ENCODE measurements at places on chromosomes 6 and 20.

- no peak for DNase-seq
Measured at GRCh38 chr20:46179862-46180261, 61.7 kb downstream of the CD40 start.

GRCh38 chr6:3077430-3077829, 9.1 kb downstream of the RIPK1 start:
- no peak for DNase-seq

- no peak for DNase-seq
Measured at GRCh38 chr20:3183896-3184612, 10.7 kb upstream of the LZTS3 start.

- DNase-seq, result no peak
Measured at GRCh38 chr20:36261389-36262105, 25.3 kb downstream of the AAR2 start.

DNA sequence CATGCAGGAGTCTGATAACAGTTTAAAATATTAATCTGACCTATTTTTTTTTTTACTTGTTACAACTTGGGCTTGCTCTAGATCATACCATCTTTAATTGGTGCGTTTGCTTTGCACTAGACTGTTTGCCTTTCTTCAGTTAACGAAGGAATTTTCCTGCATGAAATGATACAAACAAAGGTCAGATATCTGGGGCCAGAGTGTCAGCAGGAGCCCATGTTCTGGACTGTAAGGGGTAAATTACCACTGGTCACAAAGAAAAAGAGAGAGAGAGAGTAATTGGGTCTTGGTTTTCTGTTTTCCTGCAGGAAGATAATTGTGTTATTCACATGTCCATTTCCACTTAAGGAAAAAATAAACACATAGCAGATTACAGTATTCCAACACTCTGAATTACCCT, 399.4 kb upstream of the MARCKS start:
- DNase-seq, result no peak

- DNase-seq, result no peak
Measured at GRCh38 chr20:38032585-38033329, 499 bp downstream of the TTI1 start.

- DNase-seq, result no peak
Measured at GRCh38 chr20:38258545-38259215, 1.9 kb downstream of the KIAA1755 start.

DNA sequence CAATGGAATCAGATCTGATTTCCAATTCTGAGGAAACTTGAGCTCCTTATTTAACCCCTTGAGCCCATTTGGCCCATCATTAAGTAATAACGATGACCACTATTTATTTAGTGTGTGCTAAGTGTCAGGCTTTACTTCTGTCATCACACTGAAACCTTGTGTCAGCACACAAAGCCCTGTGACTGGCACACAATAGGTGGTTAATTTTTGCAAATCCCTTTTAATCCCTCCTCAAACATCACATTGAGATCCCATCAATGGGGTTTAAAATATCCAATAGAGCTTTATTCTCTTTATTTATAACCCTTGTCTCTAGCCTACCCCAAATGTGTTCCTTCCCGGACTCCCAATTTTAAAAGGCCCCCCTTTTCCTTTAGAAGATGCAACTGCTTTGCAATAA, 656.8 kb upstream of the CHD6 start:
- DNase-seq, result no peak

DNA sequence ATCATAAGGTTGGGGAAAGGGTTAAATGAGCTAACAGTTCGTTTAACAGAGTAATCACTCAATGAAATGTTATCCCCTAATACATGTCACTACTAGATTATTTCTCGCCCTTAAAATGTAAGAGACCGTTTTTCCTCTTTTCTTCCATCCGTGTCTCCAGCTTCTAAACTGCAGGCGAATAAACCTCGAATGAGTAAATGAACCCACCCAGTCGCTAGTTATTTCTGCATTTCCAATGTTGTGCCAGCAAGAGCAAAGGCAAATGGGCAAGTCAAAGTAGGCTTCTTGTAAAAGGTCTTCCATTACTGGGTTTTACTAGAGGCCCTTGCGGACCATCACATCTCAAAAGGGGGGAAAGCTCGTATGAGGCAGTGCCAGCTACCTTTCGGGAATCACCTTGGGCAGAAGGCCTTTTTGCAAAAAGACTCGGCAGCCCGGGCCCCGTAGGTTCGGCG, 400 bp upstream of the SMAP1 start:
- no peak for DNase-seq

- DNase-seq, result no peak
Measured at GRCh38 chr6:108914235-108915022, 66.2 kb downstream of the ARMC2 start.

GRCh38 chr6:167285077-167285770, 5.9 kb upstream of the UNC93A start:
- DNase-seq, result no peak

DNA sequence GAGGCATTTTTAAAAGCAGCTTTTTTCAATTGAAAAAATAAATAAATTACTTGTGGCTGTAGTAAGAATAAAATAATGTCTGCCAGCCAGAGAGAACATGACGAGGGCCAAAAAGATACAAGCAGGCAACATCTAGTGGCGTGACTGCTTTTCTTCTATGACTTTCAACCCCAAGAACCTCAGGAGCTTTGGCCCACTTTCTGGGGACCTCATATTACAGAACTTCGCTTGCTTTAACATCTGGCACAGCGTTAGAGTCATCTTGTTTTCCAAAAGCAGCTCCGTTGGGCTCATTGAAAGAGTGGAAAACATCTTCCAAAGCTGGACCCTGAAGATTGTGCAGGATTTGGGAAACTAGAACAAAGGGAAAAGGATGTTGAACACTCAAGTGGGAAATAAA, 67.0 kb downstream of the ARMC2 start:
- DNase-seq, result no peak

DNA sequence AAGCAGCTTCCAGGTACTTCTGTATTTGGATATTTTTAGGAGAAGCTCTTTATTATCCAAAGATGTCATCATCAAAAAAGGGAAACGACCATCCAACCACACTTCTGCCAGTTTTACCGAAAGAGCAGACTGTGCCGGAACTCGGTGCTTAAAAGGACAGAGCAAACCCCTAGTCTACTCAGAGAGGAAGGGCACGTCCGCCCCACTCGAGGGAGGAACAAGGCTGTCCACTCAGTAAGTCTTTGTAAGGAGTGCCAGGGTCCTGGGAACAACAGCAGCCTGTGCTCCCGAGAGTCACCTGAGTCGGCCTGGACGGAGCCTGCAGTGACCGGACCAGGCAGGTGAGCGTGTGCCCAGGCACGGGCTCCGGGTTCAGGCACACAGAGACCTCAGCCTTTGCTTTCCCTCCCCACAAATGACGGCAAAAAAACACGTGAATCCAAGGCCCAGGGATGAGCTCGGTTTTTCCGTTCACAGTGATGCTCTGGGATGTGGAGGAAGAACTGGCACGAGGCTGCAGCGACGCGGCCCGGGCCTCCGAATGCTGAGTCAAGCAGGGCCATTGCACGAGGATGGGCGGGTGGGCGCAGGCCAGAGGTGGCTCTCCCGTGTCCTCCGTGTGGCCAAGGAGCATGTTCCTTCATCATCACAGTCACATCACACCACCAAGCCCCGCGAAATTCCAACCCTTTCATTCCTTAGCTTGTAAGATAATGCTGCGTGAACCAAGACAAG, 17.4 kb upstream of the SLCO4A1 start:
- DNase-seq, result no peak

- DNase-seq, result no peak
Measured at GRCh38 chr6:89589297-89590025, 49.1 kb downstream of the LYRM2 start.

GRCh38 chr20:35510951-35511735, 18.3 kb downstream of the C20orf173 start:
- no peak for DNase-seq

- no peak for DNase-seq
Measured at GRCh38 chr6:41396335-41396734, 60.9 kb downstream of the NCR2 start.

DNA sequence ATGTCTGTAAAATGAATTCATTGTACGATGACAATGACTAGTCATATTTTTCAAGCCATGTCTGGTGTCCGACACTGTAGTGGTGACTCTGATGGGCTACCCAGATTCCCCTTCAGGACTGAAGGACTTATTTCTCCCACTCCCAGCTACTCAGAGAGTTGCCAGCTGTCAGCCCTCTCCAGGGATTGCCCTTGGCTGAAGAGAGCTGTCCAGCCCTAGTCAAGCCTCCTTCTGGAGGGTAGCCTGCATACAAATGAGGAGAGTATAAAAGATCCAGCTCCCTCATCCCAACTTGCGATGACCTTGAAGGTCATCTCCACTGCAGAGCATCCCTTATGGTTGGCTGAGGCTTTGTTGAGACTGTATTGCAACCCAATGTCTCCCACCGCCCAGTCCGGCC, 29.9 kb downstream of the JPH2 start:
- DNase-seq, result no peak

GRCh38 chr20:9287826-9288225, 218.9 kb downstream of the PLCB4 start:
- no peak for DNase-seq

DNA sequence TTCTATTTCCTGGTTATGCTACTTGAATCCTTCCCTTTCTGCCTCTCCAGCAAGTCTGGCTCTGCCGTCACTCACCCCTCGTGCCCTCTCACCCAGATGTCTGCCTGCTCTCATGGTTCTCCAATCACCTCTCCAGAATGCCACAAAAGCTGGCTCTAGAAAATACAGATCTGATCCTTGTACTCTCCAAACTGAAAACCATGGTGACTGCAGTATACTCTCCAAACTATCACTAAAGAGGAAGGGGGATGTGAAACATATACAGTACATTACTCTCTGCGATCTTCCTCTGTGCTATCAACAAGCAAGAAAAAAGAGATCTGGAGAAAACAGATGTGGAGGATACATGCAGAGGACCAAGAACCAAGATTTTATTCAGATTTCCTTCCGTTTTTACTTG, 91.1 kb downstream of the ATXN1 start:
- DNase-seq, result no peak

DNA sequence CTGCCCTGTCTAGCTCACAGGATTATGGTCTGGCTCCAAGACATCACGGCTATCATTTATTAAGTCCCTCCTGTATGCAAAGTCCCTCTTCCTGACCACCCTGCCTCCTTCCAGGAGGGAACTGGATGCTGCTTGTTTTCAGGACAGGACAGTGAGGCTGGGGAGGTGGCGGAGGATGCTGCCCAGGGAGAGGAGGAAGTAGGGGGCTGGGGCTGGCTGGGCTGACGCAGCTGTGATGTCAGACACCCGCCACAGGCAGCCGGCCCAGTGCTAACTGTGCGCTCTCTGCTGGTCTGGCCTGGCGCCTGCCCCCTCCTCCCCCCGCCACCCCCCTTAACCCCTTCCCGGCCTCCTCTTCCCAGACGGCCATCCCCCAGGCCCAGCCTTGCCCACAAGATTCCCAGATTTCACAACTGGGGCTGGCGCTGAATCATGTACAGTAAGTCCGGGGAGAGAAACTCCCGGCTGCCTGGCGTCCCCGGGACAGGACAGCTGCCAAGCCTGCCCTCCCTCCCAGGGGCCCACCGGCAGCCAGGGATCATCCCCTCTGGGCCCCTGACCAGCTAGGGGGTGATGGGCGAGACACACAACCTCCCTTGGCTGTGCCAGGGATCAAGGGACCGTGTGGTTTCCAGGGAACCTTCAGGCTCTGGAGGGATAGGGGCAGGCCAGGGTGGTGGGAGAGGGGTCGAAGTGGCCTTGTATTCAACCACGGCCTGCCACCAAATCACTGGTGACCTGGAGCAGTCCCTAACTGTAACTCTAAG, 118.1 kb downstream of the CEBPB start:
- no peak for DNase-seq

DNA sequence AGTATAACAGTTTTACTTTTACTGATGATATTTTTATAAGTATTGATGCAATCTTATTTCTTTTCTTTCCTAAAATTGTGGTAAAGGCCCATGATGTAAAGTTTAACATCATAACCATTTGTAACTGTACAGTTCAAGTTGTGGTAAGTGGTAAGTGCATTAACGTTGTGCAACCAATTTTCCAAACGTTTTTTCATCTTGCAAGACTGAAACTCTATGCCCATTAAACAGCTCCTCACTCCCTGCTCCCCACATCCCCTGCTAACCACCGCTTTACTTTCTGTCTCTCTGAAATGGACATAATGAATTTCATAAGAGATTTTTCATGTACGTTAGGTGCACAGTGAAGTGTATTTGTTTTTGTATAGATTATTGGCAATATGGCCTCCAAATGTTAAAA, 106.0 kb downstream of the PACRG start:
- no peak for DNase-seq

GRCh38 chr20:45813006-45813340, 529 bp downstream of the UBE2C start:
- no peak for DNase-seq

DNA sequence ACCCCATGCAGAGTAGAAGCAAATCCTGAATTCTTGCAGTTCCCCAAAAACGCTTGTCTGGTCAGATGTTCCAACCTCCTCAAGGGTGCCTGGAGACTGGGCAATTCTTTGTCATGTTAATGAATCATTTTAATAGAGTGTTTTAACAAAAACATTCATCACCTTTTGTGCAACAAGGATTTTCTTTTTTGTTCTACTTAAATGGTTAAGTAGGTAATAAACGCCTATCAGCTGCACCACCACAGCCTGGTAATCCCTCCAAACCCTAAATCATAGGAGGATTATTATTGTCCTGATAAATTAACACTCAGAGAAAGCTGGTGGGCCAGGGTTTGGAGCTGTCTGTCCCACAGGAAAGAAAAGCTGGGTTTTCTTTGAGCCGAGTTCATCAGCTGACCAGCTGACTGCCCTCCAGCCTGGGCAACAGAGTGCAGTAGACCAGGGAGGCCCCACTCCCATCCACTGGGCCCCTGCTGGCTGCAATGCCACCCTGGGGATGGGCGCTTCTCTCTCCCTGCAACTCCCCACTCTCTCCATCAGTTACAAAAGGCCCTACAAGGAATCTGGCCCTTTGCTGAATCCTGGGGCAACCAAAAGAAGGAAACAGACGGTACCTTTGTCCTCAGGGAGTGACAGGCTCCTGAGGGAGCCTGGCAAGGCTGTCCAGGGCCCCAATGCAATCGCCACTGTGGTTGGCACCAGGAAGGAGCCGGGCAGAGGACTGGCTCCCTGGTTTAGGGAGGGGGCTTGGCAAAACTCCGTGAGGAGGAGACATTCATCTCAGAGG, 23.1 kb upstream of the BMP7 start:
- no peak for DNase-seq

GRCh38 chr6:46684771-46685170, 2.9 kb upstream of the TDRD6 start:
- DNase-seq, result no peak

DNA sequence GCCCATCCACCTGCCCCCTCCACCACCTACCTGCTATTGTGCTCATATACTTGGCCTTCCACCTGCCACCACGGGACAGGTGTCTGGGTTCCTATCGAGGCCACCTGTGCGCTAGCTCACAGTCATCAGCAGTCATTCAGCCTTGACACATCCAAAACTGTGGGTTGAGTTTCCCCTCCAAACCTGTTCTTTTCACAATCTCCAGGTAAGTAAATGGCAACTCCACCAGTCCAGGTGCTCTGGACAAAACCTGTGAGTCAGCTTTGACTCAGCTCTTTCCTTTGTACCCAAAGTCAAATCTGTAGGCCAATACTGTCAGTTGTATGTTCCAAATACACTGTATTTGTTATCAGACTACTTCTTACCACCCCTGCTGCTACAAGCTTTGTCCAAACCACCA, 52.6 kb downstream of the SPTLC3 start:
- DNase-seq, result no peak

All from stimulated activated CD8-positive, alpha-beta memory T cell treated with anti-CD3 and anti-CD28 coated beads, Interleukin-7, amount 100 ng/mL, for 1 hour (primary cell).